ENCODE measurements at places on chromosomes 16 and 17. TPM values are rescaled to one million over a fixed set of nuclear protein-coding genes. Genes with fewer than 3 reads are reported as not detected.

The STX1B gene
- 3.9 TPM for total RNA-seq

The KRT39 gene
- not detected for total RNA-seq

The MYBBP1A gene
- total RNA-seq = 24.7 TPM

The CEP295NL gene
- 0.72 TPM for total RNA-seq

The OR3A3 gene
- total RNA-seq = not detected

The CENPN gene
- 34.4 TPM for total RNA-seq

The CDRT15 gene
- total RNA-seq = not detected

The MYO15B gene
- total RNA-seq = not detected

The NOTUM gene
- not detected for total RNA-seq

The ODAD4 gene
- 0.56 TPM for total RNA-seq

The KRT31 gene
- not detected for total RNA-seq
